NCI-H187 (cell line): ENCODE measurements at places on chromosomes 11 and 22.

DNA sequence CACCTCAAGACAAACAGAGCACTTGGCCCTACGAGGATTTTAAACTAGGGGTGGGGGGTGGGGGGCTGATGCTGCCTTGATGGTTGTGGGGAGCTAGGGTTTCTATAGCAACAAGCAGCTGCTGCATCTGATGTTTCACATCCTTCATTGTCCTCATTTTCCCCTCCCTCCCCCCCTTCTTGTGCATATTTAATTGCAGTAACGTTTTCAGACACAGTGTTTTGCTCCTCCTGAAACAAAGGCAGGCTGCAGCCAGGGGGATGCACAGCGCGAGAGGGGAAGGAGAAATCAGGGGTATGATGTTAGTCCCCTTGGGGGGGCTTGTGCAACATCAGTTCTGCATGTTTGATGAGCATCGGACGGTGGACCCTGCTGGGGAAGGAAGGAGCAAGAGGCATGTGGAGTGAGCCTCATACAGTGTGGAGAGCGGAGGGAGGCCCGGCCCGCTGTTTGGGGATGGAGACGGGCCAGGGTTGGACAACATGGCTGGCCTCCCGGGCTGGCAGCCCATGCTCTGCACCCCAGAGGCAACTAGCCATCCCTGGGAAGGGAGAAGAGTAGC is 208.3 kb downstream of the CEP164 start:
- DNase-seq, result no peak

DNA sequence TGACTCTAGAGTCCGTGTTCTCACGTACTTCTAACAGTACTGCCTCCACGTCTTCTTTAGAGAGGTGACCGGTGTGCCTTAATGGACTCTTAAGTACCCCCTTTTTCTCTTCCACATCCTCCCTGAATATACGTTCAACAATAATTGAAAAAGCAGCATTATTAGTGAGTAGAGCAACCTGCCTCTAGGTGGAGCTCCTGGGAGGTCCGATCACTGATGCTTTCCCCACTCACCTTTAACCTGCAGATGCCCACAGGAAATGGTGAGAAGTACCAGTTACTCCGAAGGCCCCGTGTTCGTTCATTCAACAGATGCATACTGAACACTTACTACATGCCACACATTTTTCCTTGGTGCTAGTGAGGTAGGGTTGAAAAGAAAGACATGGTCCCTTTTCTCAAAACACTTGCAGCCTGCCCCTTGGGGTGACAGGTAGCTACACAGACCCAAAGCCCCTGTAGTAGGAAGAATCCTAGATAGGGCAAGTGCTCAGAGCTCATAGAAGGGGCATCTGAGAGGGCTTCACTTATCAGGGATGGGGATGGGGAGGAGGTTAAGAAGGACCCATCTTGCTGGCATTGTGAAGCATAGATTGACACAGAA is 72.7 kb downstream of the FEZ1 start:
- no peak for DNase-seq

- no peak for DNase-seq
These were observed 324.1 kb upstream of the NCAM1 start for GRCh38 chr11:112637076-112637475.

DNA sequence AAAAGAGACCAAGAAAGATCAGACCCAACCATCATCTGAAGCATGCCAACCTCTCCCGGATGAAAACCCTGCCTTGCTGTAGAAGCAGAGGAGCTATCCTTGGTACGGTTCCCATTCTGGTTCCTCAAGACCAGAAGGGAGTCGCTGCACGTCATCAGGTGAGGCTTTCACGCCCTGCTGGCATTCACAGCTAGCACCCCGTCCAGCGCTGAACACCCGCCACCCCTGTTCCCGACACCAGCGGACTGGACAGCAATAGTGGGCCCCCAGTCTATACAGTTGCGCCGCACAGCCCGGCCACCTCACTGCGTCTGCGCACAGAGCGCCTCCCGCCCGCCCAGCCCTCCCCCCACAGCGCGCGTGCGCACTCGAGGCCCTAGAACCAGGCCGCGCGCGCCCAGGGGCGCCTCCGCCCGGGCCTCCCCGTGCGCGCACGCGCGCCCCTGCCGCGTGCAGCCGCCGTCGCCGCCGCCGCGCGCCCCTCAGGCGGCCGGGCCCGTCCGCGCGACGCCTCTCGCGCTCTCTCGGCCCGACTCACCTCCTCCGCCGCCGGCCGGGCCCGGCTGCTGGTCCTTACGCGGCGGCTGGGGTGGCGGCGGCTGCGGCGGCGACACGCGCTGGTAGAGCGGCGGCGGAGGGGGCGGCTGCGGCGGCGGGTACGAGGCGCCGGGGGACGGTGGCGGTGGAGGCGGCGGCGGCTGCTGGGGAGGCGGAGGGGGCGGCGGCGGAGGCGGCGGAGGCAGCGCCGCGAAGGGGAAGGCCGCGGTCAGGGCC is 706 bp downstream of the SF1 start:
- DNase-seq, result peak; percentile 44

GRCh38 chr11:31809857-31810778 is 1.0 kb downstream of the PAX6 start:
- no peak for DNase-seq

DNA sequence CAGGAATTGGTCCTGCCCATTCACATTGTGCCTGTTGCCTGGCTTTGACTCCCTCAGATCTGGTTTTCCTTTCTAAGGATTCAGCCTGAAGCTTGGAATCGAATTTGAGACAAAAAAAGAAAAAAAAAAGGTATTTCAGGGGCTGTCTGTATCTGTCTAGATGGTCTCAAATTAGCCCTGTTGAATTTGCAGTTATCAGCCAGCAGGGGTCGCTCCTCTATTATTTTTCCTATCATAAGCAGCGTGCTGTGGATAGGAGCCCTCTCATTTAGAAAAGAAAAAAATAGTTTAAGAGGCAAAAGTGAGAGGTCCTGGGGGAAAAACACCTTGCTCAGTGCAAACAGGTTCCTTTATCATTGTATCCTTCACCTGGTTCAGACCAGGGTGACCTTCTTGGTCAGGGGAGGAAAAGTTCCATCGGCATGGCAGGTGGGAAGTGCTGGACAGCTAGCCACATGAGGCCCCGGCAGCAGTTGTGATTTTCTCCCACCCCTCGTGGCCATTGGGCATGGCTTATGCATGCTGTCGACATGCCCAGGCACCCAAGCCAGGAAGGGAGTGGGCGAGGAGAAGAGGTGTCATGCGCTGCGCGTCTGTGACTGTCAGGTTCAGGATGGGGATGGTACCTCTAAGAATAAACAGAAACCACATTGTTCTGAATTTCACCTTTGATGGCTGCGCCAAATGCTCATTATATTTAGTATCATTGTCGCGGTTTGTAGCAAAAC is 13.1 kb downstream of the OR5AK2 start:
- DNase-seq, result no peak

DNA sequence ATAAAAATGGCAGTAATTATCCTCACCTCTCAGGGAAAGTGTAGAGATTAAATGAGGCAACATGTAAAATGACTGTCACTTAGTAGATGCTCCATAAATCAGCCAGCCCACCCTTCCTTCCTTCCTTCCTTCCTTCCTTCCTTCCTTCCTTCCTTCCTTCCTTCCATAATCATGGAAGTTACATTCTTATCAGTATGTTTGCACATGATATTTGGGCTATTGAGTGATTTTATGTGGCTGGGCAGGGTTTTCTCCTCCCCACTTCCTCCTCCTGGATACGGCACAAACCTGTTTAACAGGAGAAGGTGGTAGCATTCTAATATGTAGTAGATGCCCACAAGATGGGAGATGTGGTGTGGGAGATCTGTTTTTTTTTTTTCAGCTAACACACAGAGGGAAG is 11.9 kb downstream of the LYVE1 start:
- DNase-seq, result no peak

DNA sequence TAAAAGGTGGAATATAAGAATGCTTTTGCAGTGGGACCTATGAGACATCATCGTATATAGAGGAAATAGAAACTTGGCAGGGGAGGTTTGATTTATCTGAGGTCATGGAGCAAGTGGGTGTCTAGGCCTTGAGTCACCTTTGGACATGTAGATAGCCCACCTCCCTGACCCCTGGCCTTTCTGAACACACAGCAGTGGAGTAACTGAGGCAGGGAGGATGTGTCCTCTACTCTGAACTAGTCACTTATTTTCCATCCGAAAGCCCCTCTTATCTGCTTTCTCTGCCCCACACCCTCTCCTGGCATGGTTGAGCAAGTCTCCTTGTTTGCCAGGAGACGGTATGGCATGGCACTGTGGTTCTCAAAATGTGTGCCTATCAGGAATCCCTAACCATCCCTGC is 7.9 kb downstream of the CD82 start:
- no peak for DNase-seq

- DNase-seq, result no peak
These were observed 38.0 kb downstream of the EIF3F start for GRCh38 chr11:8025123-8025522.

GRCh38 chr11:132719684-132720083 is 812.6 kb downstream of the OPCML start:
- DNase-seq, result no peak

GRCh38 chr11:71140206-71140919 is 112.0 kb downstream of the SHANK2 start:
- DNase-seq, result no peak

DNA sequence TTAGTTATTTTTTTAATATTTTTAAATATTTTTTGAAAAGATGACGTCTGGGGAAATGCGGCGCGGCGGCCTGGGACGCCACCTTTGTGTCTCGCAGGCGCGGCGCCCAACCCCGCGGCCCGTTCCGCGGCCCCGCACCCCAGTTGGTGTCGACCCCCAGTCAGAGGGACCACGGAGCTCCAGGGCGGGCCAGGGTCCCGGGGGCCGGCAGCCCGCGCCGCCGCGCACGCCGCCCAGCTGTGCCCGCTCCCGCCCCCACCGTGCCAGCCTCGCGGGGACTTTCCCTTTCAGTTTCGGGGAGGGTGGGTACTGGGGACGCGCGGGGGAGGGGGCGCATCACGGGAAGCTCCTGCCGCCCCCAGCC is 1.6 kb downstream of the CCND1 start:
- DNase-seq, result no peak

- DNase-seq, result no peak
These were observed 37.2 kb downstream of the CKAP5 start for GRCh38 chr11:46808799-46809431.

- no peak for DNase-seq
These were observed 12.2 kb upstream of the CARS1 start for GRCh38 chr11:3069425-3069824.

DNA sequence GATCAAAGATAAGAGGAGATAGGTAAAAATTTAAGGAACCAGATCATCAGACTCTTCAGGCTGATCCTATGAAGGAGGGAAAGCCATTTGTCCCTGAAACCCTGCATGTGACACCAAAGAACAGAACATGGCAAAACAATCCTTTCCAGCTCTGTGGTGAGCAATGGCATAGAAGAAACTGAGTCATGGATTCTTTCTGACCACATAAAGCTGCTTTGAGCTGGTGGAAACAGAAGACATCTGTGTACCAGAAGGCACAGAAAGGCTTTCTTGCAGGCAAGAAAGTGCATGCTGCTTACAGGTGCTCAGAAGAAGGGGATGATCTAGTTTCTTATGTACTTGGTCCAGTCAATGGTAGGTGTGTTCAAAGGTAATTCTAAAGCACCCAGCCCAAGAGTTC is 45.0 kb upstream of the APOA1 start:
- DNase-seq, result no peak

DNA sequence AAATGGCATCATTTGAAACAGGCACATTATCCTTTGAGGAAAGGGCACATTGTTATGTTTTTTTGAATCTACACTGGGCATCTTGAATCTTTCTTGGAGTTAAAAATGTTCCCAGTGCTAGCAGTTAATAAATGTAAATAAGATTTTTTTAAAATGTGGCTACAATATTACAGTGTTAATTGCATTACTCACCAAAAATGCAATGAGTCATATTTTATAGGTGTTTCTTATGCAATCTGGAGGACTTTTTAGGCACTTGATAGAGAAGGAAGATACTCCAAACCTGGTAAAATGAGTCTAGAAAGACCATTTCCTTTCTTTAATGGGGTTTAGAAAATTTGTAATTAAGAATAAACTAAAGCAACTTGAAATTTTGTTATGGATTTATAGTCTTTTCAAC is 238.0 kb downstream of the METTL15 start:
- DNase-seq, result no peak

DNA sequence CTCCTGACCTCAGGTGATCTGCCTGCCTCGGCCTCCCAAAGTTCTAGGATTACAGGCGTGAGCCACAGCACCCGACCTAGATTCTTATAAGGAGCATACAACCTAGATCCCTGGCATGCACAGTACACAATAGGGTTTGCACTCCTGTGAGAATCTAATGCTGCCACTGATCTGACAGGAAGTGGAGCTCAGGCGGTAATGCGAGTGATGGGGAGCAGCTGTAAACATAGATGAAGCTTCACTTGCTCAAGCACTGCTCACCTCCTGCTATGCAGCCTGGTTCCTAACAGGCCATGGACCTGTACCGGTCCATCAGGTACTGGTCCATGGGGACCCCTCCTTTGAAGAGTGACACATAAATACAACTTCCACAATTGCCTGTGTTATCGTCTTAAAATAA is 44.8 kb upstream of the EIF3M start:
- DNase-seq, result no peak

GRCh38 chr11:37503411-37504059 is 905.5 kb upstream of the RAG2 start:
- DNase-seq, result no peak

- DNase-seq, result no peak
These were observed 57.2 kb downstream of the SIK2 start for GRCh38 chr11:111659201-111660115.

DNA sequence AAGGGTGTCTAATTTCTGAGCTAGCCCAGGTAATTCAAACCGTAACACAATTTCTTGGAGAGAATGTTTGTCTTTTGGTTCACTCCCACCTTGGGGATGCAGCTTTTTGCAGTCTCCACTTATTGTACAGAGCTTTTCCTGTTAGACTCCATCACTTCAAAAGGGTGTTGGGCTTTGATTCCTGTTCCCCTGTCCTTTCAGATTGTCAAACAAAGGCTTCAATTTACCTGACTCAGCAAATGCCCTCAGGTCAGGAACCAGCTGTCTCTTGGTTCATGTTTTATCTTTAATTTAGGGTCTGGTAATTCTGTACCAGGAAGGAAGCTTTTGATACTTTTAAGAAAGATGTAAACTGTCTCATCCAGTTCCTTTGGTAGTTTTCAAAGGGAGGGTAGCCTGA is 880.6 kb downstream of the NTM start:
- DNase-seq, result no peak

GRCh38 chr22:39205344-39206021 is 39.3 kb downstream of the PDGFB start:
- DNase-seq, result no peak

DNA sequence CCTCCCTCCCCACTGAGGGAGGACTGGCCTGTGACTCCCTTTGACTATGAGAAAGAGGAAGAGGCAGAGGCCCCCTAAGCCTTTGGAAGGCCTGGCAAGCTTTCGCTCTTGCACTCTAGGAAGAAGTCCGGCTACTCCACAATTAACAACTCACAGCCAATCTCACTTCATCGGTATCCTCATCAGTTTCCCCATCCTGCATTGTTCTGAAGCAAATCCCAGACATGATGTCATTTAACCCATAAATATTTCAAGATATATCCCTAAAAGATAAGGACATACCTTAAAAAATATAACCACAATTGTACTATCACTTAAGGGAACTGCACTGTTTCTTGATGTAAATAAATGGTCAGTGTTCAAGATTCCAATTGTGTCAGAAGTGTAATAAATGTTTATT is 63.1 kb downstream of the CWC15 start:
- DNase-seq, result no peak
